ENCODE measurements at places on chromosomes 1 and 21.

- no peak for DNase-seq
Measured at GRCh38 chr1:147625362-147625995, 44.8 kb downstream of the ACP6 start.

GRCh38 chr1:89633800-89634625 lies 1.1 kb downstream of the LRRC8C start:
- DNase-seq: peak; percentile 57

GRCh38 chr21:42303443-42303842 lies 11.8 kb downstream of the TFF3 start:
- no peak for DNase-seq

GRCh38 chr1:20446796-20447195 lies 39.2 kb downstream of the CAMK2N1 start:
- peak; percentile 28 for DNase-seq

- no peak for DNase-seq
Measured at GRCh38 chr1:4118746-4119515, 218.9 kb upstream of the C1orf174 start.

- DNase-seq: no peak
Measured at GRCh38 chr1:19476450-19477190, 8.7 kb downstream of the CAPZB start.

- DNase-seq: peak; percentile 52
Measured at GRCh38 chr1:184242507-184242943, 144.3 kb upstream of the C1orf21 start.

GRCh38 chr1:150484861-150485260 lies 2.4 kb upstream of the TARS2 start:
- DNase-seq: peak; percentile 61

DNA sequence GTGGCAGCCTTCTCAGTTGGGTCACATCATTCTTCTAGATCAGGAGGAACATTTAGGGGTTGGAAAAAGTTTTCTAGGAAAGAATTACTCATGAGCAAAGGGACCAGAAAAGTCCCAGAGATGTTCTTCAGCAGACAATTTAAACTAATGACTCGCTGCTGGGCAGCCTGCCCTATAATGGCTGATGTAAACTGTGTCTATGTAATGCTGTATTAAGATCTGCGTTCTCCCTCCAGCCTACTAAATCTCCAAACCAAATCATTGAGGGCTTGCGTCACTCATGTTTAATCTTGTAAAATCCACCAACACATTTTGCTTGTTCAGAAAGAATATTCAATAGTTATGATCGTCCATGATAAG lies 92.1 kb downstream of the LRRC8C start:
- DNase-seq: peak; percentile 95

DNA sequence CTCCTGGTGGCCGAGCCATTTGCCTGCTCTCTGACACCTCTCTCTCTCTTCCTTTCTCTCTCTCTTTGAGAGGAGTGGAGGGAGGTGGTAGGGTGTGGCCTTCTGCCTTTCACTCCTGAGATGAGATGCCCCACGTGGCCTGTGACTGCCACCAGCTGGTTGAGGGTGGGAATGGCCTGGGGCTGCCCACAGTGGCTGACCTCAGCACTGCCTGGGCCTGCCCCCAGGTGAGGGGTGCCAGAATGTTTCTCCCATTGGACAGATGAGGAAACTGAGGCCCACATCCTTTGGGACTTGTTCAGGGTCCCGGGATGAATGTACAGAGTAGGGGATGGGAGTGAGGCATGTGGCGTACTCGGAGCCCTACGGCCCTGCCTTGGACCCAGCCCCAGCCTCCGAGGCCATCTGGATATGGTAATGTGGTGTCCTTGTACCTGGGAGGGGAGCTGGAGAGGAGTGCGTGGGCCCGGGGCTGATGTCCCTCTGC lies 12.7 kb upstream of the C1orf167 start:
- DNase-seq: peak; percentile 11

DNA sequence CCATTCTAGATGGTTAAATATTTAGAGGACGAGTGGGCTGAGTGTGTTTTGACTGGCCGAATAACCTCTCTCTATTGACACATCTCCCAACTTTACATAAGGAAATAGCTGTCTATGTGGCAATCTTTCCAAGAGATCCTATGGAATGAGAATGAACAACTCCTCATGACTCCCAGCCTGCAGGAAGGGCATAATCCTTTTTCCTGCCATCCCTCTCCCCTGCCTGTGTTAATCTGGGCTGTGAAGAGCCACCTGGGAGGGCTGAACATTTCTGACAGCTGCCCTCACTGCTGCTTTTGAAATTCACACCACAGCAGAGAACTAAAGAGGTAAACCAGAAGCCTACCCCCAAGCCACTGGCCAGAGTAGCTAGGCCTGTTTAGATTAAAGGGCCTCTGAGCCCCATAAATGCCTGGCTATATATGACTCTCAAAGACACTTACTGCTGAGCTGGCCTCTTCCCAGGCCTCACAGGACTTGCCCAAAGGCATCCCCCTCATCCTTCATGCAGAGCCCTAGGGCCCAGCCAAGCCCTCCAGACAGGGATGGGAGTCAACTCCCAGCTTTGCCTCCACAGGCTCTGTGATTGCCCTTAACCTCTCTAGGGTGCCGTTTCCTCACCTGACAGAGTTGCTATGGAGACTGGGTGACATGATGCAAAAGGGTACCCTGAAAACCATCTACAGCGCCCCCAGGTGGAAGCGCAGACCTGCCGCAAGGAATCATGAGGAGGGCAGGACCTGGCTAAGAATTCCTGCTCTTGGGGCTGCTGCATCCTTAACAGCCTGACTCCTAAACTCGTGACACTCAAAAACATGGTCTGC lies 42.0 kb upstream of the LDLRAP1 start:
- DNase-seq: peak; percentile 79

DNA sequence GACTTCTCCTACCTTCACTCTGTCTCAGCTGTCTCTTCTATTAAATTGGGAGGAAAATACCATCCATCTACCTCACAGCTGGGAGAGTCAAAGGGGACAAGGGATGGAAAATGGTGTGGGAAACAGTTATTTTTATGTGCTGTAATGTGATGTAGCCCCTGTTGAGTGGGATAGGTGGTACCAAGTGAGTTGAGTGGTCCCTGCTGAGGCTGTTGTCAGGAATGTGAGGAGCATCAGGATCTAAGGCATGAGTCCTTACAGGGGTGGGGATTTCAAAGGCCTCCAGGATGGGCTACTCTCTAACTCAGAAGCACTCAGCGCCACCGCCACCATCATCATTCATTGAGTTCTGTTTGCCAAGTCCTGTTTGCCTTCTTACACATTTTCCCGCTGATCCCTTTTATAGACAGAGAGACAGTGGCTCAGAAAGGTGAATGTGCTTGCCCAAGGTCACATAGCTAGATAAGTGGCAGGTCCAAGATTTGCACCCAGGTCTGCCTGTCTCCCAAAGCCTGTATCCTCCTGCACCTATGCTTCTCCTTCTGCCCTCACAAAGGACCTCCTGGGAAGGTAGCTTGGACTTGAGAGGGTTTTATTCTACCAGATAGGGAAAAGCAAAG lies 4.6 kb upstream of the ID3 start:
- DNase-seq: no peak

DNA sequence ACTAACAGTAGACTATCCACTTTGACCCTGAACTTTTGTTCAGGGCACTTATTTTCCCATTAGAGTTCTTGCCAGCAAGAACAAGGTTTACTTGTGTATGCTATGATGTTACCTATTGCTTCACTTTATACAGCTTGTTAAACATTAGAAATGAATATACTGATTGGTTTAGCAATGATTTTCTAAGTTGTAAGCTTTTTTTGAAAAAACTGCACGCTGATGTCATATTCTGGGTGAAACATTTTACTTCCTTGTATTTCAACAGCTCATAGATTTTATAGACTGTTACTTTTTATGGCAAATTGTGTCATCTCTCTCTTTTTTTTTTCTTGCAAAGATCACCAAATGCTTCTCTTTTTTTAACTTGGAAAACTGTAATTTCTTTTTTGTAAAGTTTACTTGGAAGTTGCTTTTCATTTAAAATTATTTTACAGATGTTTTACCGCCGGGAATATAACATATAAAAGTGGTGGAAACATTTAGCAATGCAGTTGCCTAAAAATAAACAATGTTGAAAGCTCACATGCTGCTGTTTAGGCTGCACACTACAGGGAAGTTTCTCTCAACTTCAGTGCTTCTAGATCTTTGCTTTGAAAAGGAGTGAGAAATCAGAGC lies 215.3 kb upstream of the NFIA start:
- DNase-seq: no peak

GRCh38 chr1:45393718-45394302 lies 53.6 kb upstream of the MUTYH start:
- DNase-seq: no peak

DNA sequence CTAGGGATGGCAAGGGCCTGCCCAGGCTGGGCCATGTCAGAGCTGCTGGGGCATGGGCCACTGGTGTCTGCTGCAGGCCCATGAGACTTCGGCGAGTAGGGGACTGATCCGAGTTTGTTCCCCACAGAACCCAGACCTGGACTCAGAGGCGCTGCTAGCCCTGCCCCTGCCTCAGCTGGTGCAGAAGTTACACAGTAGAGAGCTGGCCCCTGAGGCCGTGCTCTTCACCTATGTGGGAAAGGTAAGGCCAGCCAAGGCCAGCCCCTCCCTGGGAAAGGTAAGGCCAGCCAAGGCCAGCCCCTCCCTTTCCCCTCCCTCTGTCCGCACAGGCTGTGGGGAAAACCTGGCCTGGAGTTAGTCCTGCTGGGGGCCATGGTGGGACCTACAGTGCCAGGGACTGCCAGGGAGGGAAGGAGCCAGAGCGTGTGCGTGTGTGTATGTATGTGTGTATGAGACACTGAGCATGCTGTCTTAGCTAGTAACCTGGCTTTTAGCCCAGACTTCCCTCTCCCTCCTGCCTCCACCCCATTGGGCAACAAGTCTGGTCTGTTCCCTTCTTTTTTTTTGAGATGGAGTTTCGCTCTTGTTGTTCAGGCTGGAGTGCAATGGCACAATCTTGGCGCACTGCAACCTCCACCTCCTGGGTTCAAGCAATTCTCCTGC lies 8.0 kb downstream of the FAAH start:
- peak; percentile 98 for DNase-seq

DNA sequence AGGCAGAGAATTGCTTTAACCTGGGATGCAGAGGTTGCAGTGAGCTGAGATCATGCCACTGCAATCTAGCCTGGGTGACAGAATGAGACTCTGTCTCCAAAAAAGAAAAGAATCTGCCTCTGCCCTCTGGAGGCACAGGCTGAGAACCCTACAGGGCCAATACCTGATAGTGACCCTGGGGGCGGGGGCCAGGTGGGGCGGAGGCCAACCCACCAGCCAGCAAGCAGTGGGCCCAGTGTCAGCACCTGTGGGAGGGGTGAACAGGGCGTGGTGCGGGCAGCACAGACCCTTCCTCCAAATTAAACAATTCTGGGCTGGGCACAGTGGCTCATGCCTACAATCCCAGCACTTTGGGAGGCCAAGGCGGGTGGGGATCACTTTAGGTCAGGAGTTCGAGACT lies 19.0 kb upstream of the PLEKHG5 start:
- no peak for DNase-seq

GRCh38 chr1:6106977-6107376 lies 61.3 kb downstream of the KCNAB2 start:
- DNase-seq: no peak

GRCh38 chr1:153546796-153547559 lies 1.4 kb upstream of the S100A4 start:
- DNase-seq: no peak

DNA sequence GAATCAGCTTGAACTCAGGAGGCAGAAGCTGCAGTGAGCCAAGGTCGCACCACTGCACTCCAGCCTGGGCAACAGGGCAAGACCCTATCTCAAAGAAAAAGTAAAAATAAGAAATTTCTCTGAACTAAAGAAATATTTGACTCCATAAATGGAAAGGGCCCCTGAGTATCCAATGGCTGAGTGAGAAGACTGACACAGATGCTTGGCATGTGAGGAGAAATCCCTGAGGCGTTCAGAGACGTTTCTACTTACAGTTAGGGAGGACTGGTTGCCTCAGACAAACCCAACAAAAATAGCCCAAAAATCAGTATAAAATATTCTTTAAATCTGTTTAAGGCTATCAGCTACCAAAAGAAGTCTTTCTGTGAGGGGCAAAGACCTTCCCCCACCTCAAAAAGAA lies 3.0 kb upstream of the SUMO3 start:
- peak; percentile 18 for DNase-seq

DNA sequence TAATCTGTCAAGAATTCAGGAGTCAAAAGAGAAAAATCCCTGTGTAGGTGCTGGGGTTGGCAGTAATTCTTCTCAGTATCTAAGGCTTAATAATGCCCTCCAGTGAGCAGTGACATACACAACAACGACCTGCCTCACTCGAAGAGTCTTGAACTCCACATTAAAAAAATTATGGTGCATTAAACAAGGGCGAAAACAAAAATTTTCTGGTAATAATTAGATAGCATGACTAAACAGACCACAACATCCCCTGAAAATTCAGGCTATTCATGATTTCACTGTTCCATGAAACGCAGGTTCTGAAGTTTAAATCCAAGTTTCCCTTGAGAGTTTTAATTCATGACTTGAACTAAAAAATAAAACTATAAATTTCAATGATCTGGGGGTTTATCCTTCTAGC lies 5.1 kb downstream of the SRSF4 start:
- DNase-seq: no peak

DNA sequence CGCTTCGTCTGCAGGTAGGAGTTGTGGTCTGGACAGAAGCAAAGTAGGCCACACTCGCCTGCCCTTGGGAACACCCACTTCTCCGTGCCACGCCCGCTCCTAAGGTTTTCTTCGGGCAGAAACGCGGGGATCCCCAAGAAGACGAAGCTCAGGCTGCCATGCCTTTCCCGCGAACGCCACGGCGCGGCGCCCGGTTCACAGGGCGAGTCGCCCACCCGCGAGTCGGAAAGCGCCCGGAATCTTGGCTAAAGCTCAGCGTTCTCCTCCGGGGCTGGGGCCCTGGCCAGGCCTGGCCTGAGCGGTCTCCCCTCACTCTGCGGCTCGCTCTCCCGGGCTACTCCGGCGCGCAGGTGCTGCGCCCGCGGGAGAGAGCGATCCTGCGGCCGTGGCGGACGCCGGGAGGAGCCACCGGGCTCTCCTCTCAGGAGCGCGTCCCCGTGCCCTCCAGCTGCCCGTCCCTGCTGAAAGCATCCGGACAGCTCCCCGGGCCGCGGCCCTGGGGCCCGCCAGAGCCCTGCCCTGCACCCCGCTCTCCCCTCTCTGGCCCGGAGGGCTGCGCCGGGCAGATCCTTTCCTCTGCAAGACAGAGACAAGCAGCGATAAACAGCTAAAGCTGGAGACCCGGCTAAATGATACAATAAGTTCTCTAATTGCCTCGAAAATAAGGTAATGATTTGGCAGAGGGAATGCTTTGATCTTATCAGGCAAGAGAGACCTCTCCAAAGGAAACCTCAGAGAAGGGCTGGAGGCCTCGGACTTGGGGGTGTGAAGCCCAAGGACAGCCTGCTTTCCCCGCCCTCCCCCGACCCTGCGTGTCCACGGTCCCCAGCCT lies 6.7 kb upstream of the WNT2B start:
- DNase-seq: peak; percentile 76

GRCh38 chr1:206419250-206419649 lies 51.0 kb upstream of the IKBKE start:
- no peak for DNase-seq

DNA sequence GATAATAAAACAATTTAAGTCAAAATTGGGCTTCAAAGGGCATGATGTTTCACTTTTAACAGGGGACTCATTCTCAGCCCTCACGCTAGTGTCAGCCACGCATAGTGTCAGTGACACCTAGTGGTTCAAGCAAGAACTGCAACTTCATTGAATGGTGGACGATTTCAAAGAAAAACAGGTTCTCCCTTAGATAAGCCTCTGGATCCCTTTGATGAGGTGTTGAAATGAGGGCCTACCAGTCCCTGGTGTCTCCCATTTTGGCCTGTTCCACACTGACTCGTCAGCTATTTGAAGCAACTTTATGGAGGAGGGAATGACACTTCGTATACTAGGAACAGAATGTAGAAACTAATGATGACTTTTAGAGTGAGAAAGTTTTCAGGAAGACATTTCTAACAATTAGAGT lies 56.2 kb downstream of the FCRL5 start:
- DNase-seq: peak; percentile 57

- DNase-seq: no peak
Measured at GRCh38 chr21:29102791-29103257, 27.6 kb upstream of the MAP3K7CL start.
